ENCODE measurements at places on chromosomes 2 and 18.
A peak's percentile ranks its signal among the peaks of the same experiment; 100 is the strongest.

DNA sequence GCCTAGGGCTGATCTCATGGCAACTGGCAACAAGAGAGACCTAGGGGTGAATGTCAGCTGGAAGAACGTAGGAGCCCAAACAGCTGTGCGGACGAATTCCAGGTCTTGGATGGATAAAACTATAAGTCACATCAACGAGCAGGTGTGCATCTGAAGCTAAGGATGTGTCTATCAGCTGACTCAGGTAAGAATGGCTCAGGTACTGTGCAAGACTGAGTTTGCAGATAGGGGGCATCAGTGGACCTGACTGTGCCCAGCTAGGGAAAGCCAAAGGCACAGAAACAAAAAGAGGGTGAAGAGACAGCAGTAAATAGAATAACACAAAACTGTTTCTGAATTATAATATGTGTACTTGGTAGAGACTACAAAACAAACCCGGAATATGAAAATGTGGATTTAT lies 357.3 kb downstream of the ZEB2 start:
- DNase-seq: no peak

DNA sequence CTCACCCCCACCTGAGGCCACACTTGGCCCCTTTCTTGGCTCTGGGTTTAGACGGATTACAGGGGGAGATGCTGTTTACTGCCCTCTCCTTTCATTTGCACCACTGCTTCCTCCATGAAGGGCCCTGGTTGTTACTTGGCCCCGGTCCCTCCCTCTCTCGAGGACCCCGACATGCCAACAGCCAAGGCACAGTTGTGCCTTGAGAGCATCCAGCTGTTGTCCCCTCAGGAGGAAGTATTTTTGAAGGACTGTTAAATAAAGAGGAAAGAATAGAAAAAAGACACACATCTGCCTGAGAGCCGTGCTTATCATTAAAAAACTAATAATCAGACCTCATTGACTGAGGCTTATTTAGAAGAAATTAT lies 44.0 kb downstream of the ITGB1BP1 start:
- no peak for DNase-seq

- no peak for DNase-seq
Measured at GRCh38 chr18:11518788-11519685, 90.4 kb upstream of the SLC35G4 start.

DNA sequence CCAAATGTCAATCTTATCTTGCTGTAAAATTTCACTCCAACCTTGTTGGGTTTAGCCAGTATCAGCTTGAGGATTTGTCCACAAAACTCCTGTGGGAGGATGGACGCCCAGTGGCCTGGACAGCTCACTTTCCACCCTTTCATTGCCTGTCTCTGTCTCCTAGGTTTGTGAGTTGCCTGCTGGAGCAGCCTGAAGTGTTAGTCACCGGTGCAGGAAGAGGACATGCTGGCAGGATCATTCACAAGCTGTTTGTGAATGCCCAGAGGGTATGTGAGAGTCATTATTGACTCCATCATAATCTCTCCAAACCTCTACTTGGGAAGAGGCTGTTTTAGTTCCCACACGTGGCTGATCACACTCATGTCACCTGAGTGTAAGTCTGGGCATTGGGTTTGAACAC lies 112.3 kb downstream of the RAB3GAP1 start:
- peak; percentile 20 for DNase-seq

GRCh38 chr2:7886666-7887065 lies 795.2 kb upstream of the ID2 start:
- no peak for DNase-seq

DNA sequence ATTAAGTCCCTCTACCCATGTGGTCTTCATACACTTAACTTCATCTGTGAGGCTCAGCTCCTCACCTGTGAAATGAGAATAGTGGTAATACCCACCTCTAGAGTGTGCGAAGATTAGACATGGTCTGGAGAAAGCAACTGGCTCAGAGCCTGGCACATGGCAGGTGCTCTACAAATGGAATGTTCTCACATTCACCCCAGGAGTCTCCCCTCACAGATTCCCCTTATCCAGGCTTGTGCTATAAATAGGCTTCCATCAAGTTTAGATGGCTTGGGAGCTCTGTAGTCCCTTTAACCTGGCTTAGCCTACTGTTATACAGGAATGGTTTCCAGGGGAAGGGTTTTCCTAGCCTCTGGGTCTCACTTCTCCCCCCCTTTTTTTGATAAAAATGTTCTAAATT lies 455.9 kb downstream of the RNF144A start:
- DNase-seq: no peak

- DNase-seq: no peak
Measured at GRCh38 chr2:218861645-218862318, 2.2 kb downstream of the WNT6 start.

- DNase-seq: no peak
Measured at GRCh38 chr2:145987793-145988192, 1467.9 kb upstream of the ZEB2 start.

DNA sequence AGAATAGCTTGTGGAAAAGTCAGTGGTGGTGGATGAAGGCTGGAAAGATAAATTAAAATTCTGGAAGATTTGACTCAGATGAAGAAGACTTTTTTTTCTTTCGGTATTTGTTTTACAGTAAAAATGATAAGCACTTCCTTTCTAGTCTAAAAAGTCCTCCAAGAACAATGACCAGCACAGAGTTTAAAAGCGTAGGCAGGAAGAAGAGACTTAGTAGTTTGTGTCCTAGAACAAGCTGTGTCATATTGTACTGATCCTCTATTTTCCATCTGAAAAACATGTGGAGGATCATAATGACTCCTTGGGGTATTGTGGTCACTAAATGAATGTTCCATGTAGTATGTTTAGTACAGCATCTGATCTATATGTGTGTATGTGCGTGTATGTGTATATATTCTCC lies 132.4 kb upstream of the FSHR start:
- no peak for DNase-seq

GRCh38 chr2:8421658-8422449 lies 260.0 kb upstream of the ID2 start:
- no peak for DNase-seq

- DNase-seq: no peak
Measured at GRCh38 chr2:132825601-132826000, 155.6 kb upstream of the LYPD1 start.

DNA sequence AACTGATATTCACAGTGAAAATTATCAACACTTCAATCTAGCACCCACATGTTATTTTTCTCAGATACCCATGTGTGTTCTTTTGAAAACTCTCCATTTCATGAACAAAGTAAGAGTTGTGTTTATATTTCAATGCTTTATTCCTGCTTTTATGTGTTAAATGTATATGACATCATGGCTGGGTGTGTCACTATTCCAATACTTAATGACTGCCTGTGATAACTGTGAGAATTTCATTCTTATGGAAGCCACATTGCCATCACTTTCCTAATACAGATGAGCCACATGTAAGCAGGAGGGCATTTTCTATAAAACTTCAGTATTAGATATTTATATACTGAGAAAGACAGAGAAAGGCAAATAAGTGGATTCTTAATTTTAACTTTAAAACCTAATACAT lies 100.4 kb upstream of the FIGN start:
- DNase-seq: no peak

DNA sequence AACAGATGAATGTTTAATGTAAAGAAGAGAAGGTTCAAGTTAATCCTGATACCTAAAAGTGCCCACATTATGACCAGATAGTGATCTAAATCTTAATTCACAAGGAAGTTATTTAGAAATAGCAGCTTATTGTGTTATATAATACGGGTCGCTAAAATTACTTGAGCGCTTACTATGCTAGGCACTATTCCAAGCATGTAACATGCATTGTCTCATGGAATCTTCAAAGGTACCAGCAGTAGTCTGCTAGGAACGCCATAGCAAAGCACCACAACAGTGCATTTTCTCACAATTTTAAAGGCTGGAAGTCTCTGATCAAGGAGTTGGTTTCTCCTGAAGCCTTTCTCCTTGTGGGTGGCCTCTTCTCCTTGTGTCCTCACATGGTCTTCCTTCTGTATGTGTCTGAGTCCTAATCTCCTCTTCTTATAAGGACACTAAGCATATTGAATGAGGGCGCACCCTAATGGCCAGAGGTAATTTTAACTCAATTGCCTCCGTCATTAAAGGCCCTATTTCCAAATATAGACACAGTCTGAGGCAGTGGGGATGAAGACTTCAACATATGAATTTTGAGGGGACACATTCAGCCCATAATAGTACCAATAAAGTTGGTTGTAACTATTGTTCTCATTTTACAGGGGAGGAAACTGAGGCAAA lies 118.4 kb downstream of the LRRC30 start:
- DNase-seq: no peak

DNA sequence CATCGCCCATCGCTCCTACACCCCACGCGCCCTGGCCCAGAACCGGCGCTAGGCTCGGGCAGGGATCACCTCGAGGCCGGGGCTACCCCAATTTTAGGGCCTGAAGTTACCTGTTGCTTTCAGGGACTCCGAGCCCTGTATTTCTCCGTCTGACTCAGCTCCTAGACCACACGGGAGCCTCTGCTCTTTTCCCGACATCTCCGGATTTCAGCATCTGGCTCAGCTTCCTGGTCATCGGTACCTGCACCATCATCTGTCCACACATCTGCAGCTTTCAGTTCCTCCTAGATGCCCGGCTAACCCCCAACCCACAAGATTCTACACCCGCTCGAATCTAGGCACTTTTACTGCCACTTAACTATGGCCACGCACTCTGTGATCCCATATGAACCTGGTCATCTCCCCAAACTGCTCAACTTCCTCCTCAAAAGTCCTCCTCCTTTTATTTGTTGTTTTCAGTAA lies 12.1 kb upstream of the HMSD start:
- no peak for DNase-seq

- no peak for DNase-seq
Measured at GRCh38 chr2:239209783-239210182, 191.0 kb downstream of the HDAC4 start.

DNA sequence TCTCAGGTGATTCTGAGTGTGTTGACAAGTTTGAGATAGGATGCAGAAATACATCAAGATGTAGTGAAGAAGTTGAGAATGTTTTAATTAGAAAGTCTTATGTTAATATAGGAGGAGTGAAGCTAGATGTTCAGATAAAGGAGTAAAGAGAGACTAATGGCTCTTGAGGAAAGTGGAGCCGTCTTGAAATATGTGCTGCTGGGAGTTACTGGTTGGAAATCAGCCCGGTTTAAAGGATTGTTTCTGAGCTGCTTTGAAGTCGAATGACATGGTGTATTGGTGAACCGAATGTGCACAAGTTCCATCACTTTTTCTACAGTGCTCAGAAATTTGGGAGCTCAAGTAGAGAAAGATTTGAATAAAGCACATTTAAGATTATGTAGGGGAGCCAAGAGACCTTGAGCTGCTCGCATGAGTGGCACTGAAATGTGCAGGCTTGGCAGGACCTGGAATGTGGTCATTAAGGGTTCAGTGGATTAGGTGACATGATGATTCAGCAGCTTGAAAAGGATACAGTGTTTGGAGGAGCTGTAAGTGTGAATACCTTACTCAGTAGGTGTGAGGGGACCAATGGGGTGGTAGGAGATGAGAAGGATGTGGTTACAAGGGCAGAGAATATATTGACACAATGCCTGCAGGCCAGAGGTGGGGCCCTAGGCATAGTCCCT lies 68.6 kb downstream of the CAB39 start:
- no peak for DNase-seq

DNA sequence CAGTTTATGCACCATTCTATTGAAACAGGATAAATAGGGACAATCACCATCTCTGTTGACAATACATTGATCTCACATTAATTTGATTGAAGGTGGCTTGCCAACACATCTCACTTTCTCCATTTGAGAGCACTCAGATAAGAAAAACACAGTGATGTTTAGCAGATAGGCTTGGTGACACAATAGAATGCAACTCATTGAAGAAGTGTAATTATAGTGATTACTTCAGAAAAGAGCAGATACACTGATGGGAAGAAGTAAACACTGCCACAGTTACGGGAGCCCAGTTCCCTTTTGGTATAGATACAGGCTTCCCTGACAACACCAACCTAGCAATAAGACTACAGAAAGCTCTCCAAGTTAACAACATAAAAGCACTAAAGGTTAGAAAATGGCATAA lies 89.1 kb downstream of the FIGN start:
- DNase-seq: no peak

DNA sequence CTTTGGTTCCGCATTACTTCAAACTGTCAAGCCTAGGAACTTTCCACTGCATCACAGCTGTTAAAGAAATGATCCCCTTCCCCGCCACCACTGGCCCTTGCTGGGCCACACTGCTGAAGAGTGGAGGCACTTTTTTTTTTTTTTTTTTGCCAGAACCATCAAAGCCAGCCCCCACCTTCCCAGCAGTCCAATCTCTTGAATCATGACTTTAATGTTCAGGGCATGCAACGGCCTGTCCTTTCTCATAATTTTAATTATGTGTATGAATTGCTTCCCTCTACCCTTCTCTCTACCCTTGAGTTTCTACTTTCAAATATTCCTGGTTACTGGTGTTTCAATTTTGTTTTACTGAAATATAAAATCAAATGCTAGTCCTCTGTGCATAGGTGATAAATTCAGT lies 102.1 kb upstream of the LMAN1 start:
- DNase-seq: no peak

DNA sequence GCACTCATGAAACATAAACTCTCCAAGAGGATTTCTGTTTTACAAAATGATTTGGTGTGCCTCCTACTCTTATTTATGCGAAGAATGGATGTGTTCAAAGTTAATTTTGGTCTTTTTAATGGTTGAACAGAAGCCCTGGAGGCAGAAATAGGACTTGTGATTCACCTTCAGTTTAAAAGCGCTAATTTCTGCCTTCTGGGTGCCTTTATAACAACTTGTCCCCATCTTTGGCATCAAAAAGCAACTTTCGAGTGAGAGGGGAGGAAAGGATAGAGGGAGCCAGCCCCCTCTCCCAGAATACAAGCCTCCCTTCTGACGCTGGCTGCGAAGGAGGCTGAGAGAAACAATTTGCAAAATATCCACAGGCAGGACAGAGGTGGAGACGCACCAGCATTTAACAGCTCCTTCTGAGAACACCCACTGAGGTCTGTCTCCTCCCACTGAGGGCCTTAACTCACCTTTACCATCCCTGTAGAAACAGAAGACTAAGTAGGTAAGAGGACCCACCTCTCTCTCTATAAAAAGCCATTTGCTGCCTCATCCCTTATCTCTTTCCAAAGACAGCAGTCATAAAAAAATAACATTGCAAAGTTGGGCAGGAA lies 24.3 kb upstream of the BCL11A start:
- no peak for DNase-seq

GRCh38 chr2:45723857-45724256 lies 72.4 kb downstream of the PRKCE start:
- DNase-seq: no peak

DNA sequence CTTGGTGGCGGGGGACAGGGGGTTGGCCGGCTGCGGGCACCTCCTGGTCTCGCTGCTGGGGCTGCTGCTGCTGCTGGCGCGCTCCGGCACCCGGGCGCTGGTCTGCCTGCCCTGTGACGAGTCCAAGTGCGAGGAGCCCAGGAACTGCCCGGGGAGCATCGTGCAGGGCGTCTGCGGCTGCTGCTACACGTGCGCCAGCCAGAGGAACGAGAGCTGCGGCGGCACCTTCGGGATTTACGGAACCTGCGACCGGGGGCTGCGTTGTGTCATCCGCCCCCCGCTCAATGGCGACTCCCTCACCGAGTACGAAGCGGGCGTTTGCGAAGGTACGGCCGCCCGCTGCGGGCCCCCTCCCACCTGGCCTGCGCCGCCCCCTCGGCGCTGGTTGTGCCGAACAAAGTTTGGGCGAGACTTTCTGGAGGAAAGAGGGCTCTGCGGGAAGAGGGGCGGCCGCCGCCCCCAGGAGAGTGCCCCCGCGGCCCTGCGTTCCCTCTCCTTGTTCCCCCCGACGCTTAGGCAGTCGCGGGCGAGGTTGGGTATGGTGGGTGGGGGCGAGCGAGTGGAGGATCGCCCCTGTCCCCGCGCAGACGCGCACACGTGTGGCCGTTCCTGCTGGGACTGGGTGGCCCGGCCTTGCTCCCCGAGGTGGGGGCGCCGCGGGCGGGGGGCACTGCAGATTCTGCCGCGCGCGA lies 866 bp downstream of the CRIM1 start:
- DNase-seq: no peak

Data from astrocyte of the cerebellum (primary cell).